ENCODE measurements at places on chromosomes 3 and 15.

GRCh38 chr3:190972840-190973270 lies 110.4 kb upstream of the GMNC start:
- DNase-seq = no peak

- no peak for DNase-seq
These were observed 25.8 kb downstream of the KAT2B start for GRCh38 chr3:20066079-20066478.

DNA sequence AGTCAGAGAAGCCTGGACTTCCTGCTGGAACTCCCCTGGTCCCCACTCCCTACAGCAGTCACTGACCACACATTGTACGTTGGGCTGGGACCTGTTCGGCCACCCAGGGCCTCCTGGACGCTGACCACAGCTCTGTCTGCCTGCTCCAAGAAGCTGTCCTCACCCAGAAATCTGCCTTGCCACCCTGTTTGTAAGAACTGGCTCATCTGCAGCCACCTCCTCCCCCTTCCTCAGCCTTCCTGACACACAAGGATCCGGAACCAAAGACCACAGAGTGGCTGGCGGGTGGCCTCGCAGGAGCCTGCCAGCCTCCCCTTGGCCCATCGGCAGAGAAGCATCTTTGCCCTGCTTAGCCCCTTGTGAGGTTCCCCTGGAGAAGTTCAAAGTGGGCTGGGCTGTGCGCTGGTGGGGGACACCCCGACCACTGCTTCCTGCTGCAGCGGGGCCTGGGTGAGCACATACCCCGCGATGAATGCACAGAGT lies 91.9 kb downstream of the PCSK6 start:
- DNase-seq = no peak

- no peak for DNase-seq
These were observed 38.9 kb upstream of the MYZAP start for GRCh38 chr15:57552678-57553334.

- no peak for DNase-seq
These were observed 6.7 kb downstream of the PCYT1A start for GRCh38 chr3:196280689-196281440.

- no peak for DNase-seq
These were observed 317.7 kb downstream of the MECOM start for GRCh38 chr3:169345662-169346331.

DNA sequence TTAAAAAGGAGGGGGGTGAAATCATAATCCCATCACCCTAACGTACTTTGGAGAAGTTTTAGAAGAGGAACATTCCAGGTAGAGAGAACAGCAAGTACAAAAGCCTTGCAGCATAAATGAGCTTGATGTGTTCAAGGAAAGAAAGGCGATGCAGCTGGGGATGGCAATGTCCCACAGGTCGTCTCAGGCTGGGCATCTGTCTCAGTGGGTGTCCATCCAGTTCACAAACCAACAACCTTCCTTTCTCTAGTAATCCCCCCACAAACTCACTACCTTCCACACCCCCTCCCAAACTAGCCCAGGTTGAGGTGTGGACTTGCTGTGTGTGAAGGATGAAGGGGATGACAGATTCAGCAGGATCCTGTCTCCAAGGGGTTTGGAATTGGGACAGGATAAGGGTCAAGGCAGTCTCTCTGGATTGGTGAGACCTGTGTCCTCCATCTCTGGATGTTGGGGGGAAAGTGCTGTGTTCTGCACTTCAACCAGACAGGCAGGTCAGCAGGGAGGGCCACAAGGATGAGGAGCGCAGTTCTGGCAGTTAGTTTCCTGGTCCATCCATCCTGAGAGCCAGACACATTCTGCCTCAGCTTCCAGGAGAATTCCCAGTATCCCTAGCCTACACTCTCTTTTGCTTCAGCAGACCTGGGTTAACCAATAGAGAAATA lies 1.7 kb upstream of the ESYT3 start:
- no peak for DNase-seq

- DNase-seq = no peak
These were observed 51.5 kb downstream of the UMPS start for GRCh38 chr3:124781476-124782376.

- no peak for DNase-seq
These were observed 28.0 kb upstream of the DCLK3 start for GRCh38 chr3:36792342-36792741.

DNA sequence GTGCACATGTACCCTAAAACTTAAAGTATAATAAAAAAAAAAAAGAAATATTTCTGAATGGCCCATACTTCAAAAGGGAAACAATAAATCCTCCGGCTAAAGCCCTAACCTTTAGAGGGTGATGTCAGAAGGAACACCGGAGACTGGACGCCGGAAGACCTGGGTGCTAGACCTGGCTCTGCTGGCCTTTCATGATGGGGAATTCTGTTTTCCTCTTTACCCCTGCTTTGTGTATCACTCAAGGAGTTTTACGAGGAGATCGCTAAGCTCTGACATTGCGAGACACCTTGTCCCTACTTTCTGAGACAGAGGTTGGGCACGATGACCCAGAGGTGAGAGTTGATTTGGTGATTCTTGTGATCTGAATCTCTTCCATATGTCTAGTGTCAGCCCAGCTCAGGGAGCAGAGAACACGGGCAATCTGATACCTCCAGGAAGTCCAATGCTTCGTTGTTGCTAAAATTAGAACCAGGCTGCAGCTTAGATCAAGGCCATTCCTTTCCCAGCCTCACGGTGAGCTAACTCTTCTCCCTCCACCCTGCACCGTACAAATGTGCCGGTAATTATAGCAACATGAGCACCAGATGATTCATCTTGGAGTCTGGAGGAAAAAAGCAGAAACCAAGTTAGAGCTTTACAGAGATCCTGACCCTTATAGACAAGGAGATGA lies 42.0 kb upstream of the CFAP161 start:
- DNase-seq = no peak

GRCh38 chr3:31892916-31893573 lies 88.0 kb downstream of the OSBPL10 start:
- DNase-seq = no peak
